ENCODE measurements at places on chromosomes 12 and 14.

DNA sequence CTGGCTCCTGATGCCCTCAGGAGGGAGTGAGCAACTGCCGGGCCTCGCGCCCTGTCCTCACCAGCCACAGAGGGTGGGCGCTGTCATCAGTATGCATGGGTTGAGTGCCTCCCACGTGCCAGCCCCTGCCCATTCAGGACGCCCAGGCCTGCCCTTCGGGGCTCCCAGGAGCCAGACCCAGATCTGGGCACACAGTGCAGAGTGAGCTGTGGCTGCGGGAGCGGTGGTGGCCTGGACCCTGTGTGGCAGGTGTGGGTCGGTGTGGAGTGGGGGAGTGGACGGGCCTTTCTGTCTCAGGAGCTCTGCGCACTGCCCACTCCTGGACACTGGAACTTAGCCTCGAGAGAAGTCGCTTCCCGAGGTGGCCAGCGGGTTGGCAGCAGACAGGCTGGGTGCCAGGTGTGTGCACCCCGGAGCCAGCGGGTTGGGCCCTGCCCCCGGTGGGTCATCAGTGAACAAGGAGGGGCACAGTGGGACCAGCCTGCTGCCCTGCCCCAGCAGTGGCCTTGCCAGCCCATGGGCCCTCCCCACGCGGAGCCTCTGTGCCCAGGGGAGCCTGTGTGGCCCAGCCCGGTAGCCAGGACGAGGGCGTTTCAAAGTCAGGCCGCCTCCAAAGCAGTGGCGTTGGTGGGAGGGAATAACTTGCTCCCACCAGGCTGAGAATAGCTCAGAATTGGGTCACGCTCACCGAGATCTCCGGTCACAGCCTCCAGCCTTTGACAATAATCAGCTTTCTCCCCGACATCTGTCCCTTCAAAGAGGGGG lies 9.5 kb downstream of the TRMT61A start:
- no peak for DNase-seq

GRCh38 chr12:53961025-53961761 lies 6.5 kb downstream of the HOXC12 start:
- DNase-seq, result no peak

DNA sequence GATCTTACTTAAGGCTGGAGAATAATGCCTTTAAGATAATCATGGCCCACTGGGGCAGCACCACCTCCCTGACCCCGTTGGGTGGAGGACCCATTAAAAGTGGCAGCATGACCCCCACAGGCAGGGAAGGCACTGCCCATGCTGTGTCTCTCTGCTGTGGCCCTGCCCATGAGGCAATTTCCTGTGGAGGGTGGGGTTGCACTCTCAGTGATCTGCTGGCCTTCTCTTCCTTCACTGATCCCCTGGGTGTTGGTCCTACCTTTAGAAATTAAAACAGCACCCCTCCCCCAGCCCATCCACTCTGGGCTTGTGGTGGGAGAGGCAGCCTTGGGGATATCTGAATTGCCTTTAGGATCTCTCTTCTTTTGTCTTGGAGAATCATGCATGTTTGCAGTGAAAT lies 17.3 kb downstream of the KLRK1 start:
- DNase-seq, result peak; percentile 72

DNA sequence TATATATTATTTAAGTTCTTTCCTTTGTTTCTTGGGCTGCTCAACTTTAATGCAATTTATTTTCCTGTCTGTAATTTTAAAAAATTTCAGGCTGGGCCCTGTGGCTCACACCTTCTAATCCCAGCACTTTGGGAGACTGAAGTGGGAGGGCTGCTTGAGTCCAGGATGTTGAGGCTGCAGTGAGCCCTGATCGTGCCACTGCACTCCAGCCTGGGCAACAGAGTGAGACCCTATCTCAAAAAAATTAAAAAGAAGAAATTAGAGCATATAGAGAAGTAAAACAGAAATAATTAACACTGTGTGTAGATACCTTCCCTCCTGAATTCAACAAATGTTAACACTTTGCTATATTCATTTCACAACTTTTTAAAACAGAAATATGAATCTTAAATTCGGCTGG lies 74.2 kb downstream of the DENND5B start:
- DNase-seq, result no peak

DNA sequence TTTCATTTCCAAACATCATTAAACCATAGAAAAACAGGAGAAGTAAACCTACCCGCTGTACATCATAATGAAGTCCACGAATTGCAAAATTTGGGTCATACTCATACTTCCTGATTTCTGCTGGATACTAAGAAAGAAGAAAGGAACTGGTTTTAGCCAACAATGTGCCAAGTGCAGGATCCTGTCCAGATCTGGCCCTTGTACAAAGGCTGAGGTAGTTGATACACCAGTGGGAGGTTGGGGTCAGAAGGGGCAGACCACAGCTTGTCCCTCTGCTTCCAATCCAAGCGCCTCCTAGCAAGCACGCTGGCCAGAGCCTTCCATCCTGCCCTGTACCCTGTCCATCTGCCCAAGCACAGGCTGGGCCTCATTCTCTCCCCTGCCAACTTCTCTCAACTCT lies 34.2 kb downstream of the NT5DC3 start:
- no peak for DNase-seq

DNA sequence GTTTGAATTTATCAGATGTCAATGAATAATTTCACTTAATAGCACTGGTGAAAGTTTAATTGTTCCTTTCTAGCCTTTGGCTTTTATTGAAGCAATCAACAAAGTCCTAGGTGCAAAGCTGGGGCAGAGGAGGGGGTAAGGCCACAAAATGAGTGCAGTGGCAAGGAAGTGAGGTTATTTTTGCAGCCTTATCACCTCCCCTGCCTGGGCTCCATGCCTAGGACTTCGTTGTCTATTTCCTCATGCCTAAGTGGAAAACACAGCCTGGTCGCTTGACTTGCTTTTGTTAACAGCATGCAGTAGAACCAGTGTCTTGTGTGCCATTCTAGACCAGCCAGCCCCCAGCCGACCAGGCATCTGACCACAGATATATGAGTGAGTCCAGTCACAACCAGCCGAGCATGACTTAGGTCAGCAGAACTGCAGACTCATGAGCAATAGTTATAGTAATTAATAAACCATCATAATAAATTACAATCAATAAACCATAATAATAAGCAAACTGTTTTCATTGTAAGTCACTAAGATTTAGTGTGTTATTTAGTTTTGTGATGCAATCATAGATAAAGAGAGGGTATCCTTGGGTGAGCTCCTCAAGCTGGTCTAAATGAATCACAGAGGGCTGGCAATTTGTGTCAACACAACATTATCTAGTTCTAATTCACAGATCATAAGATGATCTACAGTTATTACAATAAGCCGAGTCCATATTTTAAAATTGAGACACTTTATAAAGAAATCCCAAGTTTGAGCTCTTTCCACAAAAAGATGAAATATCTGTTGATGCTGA lies 156.8 kb downstream of the GLT1D1 start:
- no peak for DNase-seq

DNA sequence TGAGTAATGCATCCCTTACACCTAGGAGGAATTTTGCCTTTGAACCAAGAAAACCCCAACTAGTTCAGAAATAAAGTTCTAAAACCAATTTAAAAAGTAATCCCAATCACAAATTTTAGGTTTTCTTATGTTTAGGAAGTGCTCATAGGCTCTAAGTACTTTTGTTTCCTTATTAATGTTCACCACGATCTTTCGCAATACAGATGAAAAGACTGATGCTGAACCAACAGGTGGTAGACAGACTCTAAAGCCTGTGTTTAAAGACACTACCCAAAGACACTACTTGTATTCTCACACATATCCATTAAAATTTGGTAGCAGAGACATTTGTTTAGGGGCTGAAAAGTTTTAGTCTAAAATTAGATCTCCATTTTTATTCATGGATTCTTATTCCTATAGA lies 10.6 kb upstream of the PHLDA1 start:
- DNase-seq, result no peak

- DNase-seq, result no peak
These were observed 57.8 kb upstream of the FSCB start for GRCh38 chr14:44564908-44565307.

DNA sequence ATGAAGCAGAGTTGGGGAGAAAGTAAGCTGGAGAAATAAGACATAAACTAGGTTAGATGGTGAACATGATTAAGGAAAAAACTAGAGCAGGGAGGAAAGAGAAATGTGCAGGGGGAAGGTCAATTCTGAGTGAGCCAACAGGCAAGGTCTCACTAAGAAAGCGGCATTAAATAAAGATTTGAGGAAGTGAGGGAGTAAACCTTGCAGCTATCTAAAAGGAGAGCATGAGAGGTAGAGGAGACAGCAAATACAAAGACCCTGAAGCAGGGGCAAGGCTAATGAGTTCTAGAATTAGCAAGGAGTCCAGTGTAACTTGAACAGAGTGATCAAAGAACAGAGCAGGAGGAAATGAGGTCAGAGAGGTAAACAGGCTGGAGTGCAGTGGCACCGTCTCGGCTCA lies 4.4 kb upstream of the SOCS2 start:
- no peak for DNase-seq

GRCh38 chr14:64992328-64992885 lies 5.7 kb downstream of the FNTB start:
- DNase-seq, result no peak

GRCh38 chr14:70785556-70785955 lies 23.8 kb downstream of the MAP3K9 start:
- no peak for DNase-seq

GRCh38 chr12:101414533-101415119 lies 7.1 kb upstream of the ARL1 start:
- DNase-seq, result no peak

GRCh38 chr12:89230376-89231315 lies 121.7 kb downstream of the DUSP6 start:
- DNase-seq, result no peak

GRCh38 chr12:51118706-51119105 lies 35.3 kb upstream of the CSRNP2 start:
- DNase-seq, result no peak

DNA sequence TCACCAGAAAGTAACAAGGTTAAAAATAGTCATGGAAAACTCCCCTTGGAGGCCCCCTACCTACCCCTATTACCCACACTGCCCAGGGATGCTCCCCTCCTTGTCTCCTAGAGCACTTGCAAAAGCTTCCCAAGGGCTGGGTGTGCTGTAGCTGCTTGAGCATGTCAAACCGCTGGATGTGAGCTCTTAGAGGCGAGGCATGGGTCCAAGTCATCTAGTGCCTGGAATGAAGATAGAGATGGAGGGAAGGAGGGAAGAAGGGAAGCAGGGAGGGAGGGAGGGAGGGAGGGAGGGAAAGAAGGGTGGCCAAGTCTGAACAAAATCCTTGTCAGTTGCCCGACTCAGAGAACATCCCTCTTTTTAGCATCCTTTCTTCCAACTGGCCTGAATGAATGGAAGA lies 43.1 kb downstream of the LTBP2 start:
- peak; percentile 19 for DNase-seq

DNA sequence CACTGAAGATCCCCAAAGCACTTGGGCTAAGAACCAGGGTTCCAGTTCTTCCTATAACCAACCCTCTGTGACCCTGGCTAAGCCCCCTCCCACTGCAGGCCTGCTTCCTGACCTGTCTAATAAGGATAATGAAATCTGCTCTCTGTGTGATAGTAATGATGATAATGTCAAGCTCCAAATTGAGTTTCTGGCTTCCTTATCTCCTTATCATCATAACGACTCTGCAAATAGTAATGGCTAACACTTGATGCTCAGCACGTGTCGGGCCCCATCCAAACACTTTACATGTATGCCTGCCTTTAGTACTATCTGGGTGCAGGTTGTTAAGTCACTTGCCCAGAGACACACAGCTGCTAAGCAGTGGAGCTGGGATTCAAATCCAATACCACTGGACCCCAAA lies 5.0 kb upstream of the GPR162 start:
- DNase-seq, result no peak
